NCI-H774 (cell line): ENCODE measurements at places on chromosomes 2 and 18.

- DNase-seq = no peak
Observed at GRCh38 chr2:51413726-51414125, 381.8 kb upstream of the NRXN1 start.

DNA sequence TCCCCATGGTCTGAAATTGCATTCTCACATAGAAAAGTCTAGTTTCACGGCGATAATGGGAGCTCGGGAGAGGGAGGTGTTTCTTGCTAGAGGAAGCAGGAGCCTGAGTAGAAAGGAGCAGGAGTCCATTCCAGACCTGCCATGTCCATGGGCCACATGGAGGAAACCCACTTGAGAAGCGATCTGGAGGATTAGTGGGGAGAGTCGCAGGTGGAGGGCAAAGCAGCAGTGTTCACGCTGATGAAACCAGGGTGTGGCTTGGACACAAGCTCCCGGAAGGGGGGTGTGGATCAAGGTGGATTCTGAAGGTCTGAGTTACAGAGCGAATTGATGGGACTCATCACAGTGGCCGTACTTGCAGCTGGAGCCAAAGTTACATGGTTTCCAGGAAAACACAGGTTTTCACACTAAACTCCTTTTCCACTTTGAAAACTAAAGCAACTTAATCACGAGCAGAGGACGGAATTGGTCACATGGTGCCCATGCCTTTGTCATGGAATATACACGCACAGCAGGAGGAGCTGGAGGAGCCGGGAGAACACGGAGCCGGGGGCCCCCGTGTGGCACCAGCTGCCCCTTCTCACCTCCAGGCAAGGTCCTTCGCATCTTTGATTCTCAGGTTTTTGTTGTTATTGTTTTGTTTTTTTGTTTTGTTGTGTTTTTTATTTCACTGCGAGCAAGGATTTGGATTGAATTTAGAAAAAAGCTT, 255.1 kb upstream of the MYT1L start:
- DNase-seq = no peak

GRCh38 chr2:66782780-66783361, 347.9 kb downstream of the MEIS1 start:
- no peak for DNase-seq

DNA sequence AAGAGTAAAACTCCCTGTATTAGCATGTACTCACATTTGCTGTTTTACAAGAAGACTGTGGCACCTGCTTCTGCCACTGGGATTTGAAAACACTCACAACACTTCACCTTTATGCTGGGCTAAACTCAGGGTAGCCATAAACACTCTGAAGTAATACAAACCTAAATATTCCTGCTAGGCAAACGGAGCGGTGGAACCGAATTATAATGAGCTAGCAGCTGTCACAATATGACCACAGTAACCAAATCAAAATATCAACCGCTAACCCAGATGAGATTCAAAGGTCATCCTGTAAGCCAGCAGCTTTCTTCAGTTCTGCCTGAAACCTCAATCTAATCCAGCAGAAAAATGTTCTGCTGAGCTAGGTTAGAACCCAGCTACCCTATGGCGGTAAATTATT, 132.1 kb downstream of the TCF4 start:
- no peak for DNase-seq

DNA sequence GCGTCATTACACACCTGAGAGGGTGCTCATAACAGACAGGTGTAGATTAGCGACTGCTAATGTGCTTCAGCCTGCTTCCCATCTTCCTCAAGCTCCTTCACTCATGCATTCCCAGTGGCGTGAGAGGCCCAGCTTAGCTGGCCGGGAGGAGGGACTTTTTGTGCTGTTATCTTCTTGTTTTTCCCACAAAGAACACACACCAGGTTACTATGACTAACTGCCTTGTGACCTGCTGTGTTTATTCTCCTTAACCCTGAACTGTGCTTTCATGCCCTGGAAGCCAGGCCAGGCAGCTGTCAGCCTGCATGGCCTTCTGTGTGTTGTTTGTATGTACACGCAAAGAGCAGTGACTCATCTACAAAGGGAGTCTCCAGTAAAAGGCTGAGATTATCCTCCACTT, 143.8 kb downstream of the PIEZO2 start:
- peak; percentile 36 for DNase-seq

DNA sequence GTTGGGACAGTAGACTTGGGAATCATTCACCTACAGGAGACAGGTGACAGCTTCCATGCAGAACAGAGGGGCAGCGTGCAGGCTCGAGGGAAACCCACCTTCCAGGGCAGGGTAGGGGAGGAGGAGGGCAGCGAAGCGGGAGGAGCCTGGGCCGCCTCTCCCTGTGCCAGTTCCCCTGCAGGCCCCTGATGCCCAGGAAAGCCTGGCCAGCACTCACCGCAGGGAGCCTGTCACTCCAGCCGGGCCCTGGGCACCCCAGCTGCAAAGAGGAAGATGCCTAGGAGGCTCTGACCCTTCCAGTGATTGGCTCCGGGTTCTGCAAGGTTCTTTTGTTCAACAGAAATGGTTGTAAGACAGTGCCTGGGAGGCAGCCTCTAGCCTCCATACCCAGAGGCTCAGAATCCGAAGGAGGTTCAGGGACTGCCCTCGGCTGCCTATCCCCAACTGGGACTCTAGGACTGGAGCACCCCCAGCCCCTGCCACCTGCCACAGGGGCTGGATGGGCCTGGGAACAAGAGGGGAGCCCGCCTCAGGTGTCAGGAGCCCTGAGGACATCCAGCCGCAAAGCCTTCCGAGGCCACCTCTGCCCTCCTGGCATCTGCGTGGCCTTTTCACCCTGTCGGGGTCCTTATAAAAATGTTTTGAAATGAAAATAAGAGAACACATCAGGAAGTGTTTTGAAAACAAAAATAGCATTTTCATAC, 103.2 kb downstream of the PTGR3 start:
- DNase-seq = no peak

DNA sequence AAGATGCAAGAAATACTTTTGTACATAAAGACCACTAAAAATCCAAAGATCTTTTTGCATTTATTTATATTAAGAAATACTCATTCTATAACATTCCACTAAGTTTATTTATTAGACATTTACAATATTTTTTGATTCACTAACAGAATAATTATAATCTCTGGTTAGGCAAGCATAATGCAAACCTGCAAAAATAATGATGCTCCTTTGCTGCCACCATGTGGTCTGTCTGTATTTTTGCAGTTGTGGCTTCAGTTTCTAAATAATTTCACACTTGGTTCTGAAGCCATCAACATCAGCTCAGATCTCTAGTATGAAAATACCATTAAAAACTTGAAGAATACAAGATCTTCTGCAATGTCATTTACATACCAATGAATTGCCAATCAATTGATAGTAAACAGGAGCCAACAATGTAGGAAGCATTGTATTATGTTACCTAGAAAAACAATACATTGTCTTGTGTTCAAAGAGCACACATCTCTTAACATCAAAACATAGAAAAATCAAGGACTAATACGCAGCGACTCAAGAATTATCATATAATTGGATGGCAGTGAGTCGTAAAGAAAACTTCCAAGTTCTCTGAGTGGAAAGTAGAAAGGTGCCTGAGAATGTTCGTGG, 28.8 kb upstream of the WDR75 start:
- DNase-seq = peak; percentile 1

DNA sequence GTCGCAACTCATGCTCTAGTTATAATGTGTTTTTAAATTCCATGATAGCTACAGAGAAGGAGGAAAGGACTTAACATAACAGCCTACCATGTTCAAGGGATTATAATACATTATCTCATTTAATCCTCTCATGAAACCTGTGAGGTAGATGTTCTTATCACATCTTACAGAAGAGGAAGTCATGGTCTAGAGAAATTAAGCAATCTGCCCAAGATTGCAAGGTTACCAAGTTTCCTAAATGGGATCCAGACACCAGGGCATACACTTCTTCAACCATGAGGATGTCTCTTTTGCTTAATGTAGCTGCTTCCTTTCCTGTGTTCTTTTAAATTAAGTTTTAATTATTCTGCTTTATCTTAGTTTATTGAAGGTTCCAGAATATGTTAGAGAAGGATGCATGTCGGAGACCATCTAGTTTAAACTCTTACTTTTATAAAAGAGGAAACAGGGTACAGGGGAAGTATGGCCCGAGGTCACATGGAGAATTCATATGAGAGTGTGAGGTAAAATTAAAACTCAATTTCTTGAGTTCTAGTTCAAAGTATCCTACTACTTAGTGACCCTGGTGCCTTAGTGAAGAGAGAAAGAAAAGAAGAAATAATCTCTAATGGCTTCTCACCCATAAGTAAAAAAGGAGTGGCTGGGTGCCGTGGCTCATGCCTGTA, 3.6 kb upstream of the IL1A start:
- DNase-seq = no peak

DNA sequence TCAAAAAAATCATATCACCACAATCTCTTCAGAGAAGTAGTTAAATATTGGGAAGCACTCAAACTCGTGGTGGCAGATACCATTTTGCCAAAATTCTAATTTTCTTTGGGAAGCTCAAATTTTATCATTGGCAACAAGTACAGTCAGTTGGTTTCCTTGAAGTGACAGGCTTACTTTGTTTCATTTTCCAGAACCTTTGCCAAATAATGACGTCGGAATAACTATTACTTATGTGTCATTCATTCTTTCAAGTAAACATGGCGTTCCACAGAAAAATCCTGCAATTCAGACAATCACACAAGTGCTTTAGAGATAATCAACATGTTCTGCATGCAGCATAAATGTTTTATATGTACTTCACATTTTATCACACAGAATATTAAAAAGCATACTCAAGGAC, 5.4 kb downstream of the TTLL4 start:
- DNase-seq = no peak

DNA sequence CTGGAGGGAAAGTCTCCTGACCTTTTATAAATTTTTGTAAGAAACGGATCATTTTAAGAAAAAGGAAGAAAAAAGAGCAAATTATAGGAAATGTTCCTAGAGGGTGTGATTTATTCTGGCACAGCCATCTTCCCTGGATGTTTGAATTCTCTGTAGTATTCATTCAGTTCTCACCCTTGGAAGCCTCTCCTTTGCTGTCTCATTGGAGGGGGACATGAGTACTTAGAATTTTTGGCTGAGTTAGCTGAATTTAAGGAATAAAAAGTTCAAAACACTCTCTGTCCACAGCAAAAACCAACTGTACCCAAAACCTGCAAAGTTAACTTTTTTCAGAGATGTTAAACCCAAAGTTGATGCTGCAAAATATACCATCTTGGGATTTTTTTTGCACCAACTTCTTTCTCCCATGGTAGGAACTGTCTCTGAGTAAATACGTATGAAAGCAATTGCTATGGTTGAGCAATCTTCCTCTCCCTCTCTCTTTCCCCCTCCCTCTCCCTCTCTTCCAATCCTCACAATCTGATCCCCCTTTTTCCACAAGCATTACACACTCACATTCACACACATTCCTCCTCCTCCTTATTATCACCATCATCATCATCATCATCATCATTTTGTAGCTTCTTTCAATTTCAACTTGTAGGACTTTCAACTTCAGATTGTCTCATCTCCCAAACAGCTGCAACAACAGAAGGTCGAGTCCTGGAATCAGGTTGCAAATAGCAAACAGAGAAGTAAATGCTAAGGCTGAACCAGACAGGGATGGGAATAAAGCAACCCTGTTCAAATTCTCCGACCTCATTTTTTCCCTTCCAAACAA, 183.7 kb downstream of the GFPT1 start:
- no peak for DNase-seq

GRCh38 chr2:232662486-232663260, 29.3 kb downstream of the EFHD1 start:
- no peak for DNase-seq

GRCh38 chr2:97769711-97770110, 56.3 kb downstream of the ZAP70 start:
- no peak for DNase-seq

GRCh38 chr2:1421731-1422130, 8.5 kb downstream of the TPO start:
- DNase-seq = no peak

- no peak for DNase-seq
Observed at GRCh38 chr18:25876330-25876948, 214.0 kb downstream of the SS18 start.

DNA sequence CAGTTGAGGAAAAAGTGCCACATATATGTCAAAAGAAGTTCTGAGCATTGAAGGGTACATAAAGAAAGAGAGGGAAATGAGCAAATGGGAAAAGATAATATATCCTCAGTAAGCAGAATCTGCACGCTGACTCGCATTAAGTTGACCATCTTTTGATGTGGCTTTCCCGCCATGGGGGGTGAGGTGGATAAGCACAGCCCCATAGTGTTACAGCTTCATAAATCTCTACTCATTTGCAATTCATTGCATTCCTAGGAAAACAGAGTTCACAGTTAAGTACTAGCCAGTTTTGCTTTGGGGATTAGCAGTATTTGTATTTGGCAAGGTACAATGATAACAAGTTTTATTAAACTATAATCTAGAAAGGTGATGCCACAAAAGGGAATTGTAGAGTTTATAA, 814.2 kb downstream of the LRP1B start:
- DNase-seq = no peak

DNA sequence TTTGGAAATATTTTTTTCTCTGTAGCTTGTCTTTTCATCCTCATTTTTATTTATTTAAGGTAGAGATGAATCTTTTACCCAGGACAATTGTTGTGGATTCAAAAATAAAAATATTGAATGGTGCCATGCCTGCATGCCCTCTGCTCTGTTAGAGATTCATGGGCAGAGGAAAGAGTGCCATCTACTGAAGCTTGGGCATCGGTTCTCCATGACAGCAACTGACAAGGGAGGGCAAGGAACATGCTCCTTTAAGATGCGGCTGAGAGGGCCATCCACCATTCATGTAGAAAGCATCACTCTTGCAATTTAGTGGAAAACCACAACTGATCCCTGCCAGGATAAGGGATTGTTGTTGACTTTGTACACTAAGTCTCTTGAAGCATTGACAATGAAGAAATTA, 79.9 kb downstream of the PARD3B start:
- no peak for DNase-seq

GRCh38 chr2:68330691-68331090, 10.9 kb upstream of the CNRIP1 start:
- DNase-seq = no peak

GRCh38 chr2:71494523-71495155, 41.3 kb downstream of the DYSF start:
- no peak for DNase-seq

- DNase-seq = no peak
Observed at GRCh38 chr2:142502402-142502801, 371.6 kb upstream of the LRP1B start.

GRCh38 chr2:234204480-234204879, 154.0 kb downstream of the SPP2 start:
- DNase-seq = no peak

DNA sequence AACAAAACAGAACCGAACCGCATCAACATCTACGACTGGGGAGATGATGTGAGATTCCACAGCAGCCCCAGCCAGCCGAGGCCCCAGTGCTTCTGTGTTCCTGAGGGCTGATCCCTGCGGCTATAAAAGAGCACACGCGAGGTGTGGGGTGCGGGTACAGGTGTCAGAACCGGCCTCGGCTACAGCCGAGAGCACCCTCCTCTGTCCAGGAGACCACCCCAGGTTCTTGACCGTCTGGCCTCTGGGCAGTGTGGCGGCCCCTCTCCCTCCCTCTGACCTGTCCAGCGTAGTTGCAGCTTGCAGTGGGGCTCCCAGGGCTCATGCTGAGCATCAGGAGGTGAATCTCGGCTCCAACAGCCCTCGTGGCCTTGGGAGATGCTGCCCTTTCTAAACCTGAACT, 23.7 kb downstream of the RTP5 start:
- no peak for DNase-seq
